Effector memory CD8-positive, alpha-beta T cell (primary cell): ENCODE measurements at places on chromosomes 2 and 18.

DNA sequence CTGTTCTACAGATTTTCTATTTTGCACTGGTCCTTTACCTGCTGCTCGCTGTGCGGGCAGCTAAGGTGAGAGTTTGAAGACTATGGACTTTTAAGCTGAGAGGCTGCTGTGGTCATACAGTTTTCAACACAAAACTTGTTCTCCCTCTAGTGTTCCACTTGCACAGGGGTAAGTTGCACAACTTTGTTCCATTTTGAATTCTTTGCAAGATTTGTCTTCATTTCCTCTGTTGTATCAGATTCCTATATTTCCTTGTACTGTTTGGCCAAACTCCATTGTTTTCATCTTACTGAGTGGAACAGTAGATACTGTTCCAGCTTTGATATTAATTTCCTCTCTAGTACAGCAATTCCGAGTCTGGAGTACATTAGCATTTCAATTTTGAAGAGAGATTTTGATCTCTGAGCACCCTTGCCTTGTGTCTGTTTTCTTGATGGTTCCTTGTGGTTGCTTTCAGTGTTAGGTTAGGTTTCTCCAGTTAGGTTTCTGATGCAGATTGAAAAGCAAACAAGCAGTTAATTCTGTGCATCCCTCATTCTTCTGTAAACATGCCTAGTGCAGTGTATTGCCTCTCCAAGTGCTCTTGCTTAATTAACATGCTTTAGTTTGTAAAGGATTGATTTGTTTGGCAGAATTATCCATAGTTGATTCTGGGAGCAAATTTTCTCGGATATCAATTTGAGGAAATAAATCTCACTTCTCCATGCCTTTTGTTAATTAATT is 188.8 kb downstream of the PTPRM start:
- no peak for DNase-seq

DNA sequence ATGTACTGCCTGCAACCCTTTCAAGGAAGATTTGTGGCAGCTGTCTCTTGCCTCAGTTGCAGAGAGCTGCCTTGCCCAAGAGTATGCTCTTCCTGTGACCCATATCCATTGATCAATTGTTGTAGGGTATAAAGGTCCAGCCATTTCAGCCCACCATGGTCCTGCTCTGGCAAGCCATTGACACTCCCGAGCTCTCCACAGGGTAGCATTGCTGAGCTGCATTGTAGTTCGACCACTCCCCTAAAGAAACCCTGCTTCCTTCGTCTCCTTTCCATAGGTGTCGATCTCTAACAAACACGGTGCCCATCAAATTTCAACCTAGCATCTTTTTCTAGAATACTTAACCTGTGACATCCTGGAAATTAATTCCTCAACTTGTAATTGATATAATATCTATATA is 104.9 kb upstream of the NDUFV2 start:
- DNase-seq = no peak

DNA sequence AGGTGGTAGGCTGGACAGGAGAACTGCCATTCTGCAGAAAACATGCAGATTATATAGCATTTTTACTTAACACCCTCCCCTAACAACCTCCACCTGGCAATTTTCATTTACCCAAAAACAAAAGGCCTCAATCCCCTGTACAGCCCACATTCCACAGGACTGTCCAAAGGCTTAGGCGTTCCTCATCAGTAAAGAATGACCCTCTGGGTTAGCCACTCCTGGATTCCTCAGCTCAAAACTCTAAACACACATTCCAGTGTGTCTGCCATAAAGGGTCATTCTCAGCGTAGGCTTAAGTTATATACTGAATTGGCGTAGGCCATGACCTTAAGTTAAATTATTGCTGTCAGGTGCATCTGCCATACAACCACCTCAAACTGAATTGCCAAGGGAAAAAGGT is 261.8 kb upstream of the CHAC2 start:
- no peak for DNase-seq

DNA sequence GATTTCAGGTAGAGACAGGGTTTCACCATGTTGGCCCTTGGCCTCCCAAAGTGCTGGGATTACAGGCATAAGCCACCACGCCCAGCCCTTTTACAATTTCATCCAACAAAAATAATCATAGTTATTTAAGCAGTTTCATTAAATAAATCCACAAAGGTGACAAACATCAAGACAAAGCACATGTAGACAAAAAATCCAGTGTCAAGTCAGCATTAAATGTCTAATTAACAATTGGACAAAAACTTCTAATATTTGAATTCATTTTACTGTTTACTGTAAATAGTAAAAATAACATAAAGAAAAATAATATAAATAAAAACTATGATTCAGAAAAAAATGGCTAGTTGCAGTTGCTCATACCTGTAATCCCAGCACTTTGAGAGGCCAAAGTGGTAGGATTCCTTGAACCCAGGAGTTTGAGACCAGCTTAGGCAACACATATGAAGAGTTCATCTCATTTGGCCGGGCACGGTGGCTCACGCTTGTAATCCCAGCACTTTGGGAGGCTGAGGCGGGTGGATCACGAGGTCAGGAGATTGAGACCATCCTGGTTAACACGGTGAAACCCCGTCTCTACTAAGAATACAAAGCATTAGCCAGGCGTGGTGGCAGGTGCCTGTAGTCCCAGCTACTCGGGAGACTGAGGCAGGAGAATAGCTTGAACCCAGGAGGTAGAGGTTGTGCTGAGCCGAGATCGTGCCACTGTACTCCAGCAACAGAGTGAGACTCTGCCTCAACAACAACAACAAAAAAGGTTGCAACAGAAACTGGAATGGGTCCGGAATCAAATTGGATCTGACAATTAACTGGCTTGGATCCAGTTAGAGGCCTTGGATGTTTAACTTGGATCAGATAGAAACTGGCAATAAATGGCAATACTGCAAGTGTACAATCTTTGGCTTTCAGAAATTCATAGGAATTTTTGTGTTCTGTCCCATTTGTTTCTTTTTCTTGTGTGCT is 56.9 kb upstream of the MAT2A start:
- DNase-seq = no peak

DNA sequence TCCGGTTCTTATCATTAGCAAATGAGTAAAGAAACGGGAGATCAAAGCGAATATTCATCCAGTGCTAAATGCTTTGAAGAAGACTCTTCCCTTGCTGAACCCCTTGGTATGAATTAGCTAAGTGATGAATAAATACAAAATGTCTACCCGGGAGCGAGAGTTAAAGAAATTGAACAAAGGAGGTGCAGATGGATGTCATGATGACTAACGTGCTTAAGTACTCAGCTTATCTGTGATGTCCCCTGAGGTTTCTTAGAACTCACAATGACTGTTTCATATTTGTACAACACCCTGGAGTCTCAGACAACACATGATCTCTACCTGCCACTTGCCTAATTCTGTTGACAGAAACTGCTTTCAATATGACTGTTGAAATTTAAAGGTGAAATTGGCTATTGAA is 148.5 kb downstream of the TMEM200C start:
- DNase-seq = no peak

DNA sequence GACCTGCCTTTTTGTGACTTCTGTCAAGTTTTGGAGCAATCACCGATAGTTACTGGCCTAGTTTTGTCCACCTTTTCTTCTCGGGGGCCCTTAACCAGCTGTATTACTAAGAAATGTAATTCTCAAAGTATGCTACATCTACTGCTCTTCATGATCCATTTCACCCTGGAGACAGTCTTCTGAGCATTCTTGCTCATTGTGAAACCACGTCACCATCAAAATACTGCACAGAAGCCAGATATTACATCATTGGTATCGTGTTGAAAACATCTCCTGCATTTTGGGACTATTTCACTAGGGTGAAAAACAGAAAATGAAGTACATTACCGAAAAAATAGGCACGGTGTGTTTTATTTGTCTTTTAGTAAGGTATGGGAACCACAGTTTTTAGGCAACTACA is 11.7 kb downstream of the LYPD6B start:
- DNase-seq = no peak

GRCh38 chr2:46170611-46171350 is 126.4 kb upstream of the EPAS1 start:
- DNase-seq = no peak

DNA sequence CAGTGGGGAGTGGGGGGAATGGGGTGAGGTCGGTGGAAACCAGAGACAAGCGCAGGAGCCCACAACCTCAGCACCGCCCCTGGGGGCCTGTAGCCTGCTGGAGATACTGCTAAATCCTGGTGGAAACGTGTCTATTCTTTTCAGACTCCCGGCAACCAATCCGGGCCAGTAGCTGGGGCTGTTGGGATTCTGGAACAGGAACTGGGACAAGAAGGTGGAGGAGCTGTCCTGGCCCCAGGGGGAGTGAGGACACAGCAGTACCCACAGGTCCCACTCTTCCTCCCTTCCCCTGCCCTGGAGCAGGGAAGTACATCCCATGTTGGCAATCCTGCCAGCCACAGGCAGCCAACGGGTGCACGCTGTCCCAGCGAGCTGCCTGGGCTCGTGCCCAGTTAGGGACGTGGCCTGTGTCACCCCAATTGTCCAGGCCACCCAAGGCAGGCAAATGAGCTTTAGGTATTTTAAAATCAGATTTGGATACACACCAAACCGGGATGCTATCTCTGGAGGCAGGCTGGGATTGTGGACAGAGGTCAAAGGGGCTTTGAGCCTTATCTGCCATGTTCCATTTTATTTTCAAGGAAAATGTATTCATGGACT is 51.8 kb downstream of the HS1BP3 start:
- DNase-seq = no peak

- no peak for DNase-seq
Measured at GRCh38 chr2:126749537-126749936, 93.6 kb downstream of the GYPC start.

- no peak for DNase-seq
Measured at GRCh38 chr2:54239427-54239826, 16.6 kb downstream of the TSPYL6 start.

DNA sequence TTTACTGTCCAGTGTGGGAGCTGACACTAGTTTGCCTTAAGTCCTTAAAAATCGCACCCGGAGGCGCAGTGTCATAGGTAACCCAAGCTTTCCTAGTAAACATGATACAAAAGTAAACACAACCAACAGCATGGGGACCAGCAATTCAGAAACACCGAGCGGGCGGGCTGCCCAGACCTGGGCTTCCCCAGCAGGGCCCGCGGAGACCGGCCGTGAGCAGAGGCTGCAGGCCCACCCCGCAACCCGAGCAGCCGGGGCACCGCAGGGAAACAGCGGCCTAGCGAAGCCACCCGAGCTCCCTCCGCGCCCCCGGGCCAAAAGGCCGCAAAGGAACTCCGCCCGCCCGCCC is 296 bp downstream of the TTC21B start:
- DNase-seq = no peak

GRCh38 chr2:95353613-95354468 is 48.7 kb upstream of the FAHD2A start:
- DNase-seq = no peak

GRCh38 chr2:109258905-109259540 is 130.0 kb downstream of the SH3RF3 start:
- DNase-seq = no peak

DNA sequence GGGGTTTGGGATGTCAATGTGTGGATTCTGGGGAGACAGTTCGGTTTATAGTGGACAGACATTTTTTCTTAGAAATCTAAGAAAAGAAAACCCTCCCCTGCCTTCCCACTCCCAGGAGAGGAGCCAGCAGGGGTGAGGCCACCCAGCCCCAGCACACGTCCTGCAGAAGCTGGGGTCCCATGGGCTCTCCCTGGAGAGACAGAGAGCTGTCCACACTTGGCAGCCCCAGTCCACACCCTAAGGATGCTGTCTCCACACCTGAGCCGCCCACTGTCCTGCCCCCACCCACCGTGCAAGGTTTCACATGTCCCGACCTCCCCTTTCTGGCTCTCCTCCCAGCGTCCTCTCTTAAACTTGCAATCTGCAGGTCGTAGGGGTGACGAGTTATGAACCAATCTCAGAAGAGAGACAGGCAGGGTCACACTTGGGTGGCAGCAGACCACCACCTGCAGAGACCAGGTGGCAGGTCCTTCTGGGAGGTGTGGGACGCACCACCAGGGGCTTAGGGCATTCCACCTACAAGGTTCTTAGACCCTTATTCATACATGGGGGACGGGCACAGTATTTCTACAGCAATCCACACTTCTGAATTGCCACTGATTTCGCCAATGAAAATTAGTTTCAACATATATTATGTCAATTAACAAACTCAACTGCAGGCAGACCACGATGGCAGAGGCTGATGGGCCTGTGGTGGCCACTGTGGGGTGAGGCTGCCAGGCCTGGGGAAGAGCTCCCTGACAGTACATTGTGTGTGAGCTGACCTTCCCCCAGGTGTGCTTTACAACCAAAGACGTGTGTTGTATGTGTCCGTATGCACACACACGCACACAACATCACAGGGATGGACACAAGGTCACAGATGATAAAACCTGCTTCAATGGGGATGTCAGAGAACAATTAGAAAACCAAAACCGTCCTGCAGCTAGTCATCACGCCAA is 158.5 kb downstream of the TPO start:
- no peak for DNase-seq

DNA sequence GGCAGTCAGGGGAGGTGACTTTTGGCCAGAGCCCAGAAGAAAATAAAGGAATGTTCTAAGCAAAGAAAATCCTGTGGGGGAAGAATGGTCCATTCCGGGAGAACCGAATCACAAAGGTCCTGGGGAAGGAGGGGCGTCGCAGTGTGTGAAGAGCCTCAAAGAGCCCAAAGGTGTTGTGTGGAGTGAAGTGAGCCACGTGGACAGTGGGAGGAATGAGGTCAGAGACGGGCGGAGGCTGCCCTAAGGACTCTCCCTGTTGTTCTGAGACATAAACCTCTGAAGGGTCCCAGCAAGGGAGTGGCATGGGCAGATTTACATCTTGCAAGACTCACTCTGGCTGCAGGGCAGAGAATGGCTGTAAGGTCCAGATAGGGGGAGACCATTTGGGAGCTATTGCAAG is 91.3 kb upstream of the SEC11C start:
- DNase-seq = no peak

DNA sequence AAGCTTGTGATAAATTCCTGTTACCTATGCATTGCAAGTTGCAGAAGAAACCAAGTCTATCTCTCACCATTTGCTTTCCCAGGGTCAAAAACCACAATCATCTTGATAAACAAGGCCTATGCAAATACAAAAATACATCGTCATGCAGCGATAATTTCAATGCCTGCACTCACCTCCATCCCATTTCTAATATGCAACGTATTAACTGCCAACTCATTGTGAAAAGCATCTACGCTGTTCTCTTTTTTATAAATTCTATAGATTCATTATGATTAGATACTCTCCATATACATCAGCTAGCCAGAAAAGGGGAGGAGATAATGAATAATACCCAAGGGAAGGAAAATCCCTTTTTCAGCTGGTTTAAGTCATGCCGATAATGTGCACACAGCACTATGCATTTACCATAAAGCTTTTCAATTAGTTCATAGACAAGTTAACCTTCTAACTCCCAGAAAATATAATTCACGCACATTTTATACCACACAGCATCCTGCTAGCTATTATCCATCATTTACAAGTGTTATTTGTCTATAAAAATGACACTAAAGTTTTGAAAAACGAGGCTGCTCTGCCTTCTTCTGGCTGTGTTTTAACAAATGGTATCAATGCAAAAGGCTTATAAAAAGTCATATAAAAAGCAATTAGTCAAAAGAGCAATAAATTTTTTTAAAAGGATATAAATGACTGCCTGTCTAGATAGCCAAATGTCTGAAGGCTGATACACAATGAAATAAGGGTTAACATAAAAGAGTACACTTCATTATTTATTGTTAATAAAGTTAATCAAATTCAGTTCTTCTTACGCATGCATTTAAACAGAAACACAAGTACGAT is 77.6 kb downstream of the AFF3 start:
- DNase-seq = no peak
